Cerebellar nuclear complex (tissue), 1 donor: ENCODE measurements at places on chromosomes 11 and 22.

GRCh38 chr11:44944853-44945235 lies 5.8 kb downstream of the TP53I11 start:
- DNase-seq, result no peak

GRCh38 chr11:83948200-83948599 lies 662.0 kb upstream of the CCDC90B start:
- no peak for DNase-seq

GRCh38 chr11:13287036-13287435 lies 9.4 kb downstream of the BMAL1 start:
- no peak for DNase-seq

DNA sequence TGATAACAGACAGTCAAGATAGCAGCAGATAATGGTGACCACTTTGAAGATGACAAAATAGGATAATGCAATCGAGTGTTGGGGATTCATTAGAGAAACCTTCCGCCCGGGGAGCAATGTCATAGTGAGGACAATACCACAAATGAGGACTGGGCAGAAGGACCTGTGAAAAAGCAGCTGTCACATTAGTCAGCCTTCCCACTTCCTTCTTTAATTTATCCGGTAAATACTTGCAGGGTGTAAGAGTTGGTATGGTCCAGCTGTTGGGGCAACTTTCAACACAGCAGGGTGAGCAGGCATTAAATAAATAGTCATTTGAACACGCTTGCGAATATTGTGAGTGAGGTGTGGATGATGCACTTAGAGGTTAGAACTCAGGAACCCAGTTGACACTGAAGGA lies 132.5 kb upstream of the KIRREL3 start:
- no peak for DNase-seq

- no peak for DNase-seq
Measured at GRCh38 chr11:27187848-27188621, 147.4 kb downstream of the BBOX1 start.

- DNase-seq, result no peak
Measured at GRCh38 chr11:63906585-63906984, 10.4 kb downstream of the RCOR2 start.

DNA sequence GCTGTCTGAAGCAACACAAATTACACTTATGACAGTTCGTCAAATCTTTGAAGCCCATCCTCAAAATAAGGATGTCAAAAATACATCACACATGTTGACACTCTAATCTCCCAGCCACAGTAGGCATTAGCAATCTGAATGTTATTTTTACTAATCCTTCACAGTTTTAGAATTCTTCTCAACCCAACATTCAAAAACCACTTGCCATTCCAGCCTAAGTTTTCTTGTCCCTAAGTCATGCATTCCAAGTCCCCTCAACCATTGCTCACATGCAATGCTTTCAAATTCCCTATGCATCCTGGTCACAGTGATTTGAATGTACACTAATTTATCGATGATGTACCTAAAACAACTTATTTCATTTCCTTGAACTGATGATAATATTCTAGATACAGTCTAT lies 7.5 kb downstream of the BDNF start:
- no peak for DNase-seq

DNA sequence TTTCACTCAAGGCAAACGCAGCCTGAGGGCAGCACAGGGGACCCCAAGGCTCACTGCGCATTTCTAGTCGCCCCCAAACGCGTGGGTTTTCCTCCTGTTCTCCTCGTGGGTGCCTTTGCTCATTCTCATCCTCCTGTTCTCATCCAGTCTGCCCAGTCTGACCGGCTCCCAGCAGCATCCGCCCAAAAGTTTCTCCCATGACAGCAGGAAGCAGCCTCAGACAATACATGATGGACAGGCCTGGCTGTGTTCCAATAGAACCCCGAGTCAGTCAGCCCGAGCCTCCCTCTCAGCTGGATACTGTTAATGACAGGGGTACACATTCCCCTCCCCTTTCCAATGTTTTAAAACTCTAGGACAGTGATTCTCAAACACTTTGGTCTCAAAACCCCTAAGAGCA lies 22.5 kb upstream of the KRTAP5-7 start:
- no peak for DNase-seq

GRCh38 chr11:32427935-32428664 lies 7.2 kb downstream of the WT1 start:
- DNase-seq, result no peak

- DNase-seq, result no peak
Measured at GRCh38 chr11:124749912-124750311, 2.1 kb downstream of the VSIG2 start.

DNA sequence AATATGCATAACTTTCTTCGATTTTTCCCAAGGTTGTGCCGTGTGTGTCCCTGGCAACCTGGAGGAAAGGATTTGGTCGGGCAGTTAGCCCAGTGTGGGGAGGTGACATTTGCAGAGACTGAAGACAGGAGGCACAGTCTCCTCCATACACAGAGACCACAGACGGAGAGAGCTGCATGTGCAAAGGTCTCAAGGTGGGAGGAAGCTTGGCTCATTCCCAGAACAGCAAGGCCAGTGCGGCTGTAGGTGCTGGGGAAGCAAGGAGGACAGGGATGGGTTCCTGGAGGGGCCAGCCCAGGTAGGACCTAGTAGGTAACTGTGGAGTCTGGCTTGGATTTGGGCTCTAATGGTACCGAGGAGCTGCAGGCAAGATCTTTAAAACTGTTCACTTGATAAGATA lies 20.7 kb upstream of the CPT1A start:
- no peak for DNase-seq

DNA sequence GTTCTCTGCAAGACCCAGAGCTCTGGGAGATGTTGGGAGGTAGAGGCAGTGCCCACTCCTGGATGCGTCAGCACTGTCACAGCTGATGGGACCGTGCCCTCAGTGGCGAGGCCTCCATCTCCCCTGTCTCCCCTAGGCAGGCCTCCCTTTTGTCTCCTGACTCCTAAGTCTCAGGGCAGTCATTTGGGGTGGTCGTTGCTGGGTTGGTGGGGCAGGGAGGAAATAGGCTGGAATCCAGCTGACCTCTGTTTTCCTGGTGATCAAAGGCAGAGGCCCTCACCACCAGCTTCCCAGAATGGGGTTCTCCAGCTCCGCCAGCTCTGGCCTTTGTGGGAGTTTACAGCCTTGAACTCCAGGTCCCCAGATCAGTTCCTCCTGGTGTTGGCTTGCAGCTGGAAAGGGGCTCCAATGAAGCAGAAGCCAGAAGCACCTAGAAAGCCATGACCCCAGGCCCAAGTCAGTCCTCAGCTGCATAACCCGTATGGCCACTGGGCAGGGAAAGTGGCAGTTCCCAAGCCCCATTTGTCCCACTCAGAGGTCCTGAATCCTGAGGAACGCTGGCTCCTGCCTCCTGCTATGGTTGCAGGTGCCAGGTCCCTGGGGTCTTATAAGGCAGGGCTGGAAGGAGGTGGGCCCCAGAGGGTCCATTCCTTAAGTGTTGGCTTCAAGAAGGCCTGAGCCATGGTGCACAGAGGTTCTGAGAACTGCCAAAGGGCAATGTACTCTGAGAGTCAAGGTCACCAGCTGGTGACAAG lies 7.3 kb upstream of the FXYD2 start:
- no peak for DNase-seq

DNA sequence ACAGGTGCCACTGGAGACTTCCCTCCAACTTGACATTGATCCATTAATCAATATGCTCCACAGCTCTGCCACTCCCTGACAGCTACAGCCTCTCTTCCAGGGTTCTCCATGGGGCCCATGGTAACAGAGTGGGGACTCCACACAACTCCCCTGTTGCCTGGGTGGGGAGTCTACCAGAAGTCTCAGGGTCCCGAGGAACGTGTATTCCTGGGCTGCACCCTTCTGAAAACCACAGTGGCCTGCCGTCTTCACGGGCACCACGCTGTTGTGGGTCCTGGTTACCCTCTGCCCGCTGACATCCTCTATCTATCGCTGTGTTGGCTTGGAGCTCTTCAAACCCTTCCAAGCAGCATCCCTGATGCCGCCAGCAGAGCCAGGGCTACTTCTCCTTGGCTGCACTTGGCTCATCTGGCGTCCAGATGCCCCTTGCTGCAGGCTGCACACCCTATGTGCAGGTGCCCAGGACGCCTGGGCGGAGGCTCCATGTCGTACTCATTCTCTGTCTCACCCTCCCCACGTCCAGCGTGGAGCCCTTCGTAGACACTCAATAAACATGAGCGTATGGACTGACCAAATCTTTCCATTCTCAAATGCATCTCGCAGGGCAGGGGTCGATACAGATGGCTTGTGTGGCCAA lies 1341.8 kb downstream of the TBC1D22A start:
- no peak for DNase-seq

GRCh38 chr11:111229604-111230003 lies 15.9 kb upstream of the POU2AF2 start:
- DNase-seq, result no peak

GRCh38 chr22:36277482-36278291 lies 24.8 kb downstream of the APOL1 start:
- DNase-seq, result no peak

DNA sequence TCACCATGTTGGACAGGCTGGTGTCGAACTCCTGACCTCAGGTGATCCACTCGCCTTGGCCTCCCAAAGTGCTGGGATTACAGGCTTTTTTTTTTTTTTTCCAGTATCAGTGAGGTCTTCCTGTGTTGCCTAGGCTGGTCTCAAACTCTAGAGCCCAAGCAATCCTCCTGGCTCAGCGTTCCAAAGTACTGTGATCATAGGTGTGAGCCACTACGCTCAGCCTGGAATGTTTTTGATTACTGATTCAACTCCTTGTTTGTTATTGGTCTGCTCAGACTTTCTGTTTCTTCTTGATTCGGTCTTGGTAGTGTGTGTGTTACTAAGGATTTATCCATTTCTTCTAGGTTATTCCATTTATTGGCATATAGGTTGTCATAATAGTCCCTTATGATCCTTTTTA lies 31.3 kb downstream of the NAGA start:
- no peak for DNase-seq

GRCh38 chr11:122803306-122803705 lies 35.0 kb upstream of the CRTAM start:
- DNase-seq, result no peak

DNA sequence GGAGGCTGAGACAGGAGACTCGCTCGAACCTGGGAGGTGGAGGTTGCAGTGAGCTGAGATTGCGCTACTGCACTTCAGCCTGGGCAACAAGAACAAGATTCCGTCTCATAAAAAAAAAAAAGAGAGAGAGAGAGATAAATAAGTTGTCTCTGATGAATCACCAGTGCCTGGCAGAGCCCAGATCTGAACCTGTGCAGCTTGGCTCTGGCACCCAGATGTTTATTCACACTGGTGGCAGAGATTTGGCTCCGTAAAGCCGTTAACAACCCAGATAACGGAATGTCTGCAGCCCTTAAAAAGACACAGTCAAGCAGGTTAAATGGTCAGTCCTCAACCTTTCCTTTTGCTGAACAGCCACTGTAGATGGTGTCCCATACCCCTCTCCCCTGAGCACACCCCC lies 33.5 kb upstream of the RTL6 start:
- no peak for DNase-seq

DNA sequence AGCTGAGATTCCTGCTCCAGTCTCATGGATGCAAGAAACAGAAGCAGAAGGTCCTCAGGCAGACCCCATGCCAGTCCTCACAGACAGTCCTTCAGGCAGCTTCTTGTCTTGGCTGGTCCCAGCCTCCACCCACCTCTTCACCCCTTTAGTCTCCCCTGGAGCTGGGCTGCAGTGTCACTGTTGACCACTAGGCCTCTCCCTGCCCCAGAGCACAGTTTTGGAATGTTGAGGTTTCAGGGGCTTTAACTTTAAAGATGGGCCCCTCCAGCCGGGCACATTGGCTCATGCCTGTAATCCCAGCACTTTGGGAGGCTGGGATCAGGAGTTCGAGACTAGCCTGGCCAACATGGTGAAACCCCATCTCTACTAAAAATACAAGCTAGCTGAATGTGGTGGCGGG lies 39.5 kb upstream of the GCAT start:
- no peak for DNase-seq

DNA sequence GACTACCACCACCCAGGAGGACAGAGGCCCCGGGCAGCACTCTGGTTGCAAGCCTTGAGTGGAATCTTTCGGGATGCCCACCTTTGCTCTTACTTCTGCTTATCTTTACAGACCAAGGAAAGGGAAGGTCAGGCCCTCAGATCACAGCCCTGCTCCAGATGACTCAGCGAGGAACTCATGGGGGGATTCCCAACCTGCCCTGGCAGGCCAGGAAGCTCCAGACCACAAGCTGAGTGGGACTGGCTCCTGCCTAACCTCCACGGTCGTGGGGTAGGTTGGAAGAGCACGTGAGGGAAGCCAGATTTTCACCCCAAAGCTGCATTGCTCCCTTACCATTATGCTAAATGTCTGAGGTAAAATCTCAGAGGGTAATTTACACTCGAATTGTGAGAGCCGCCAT lies 11.8 kb downstream of the TBC1D10A start:
- DNase-seq, result no peak

DNA sequence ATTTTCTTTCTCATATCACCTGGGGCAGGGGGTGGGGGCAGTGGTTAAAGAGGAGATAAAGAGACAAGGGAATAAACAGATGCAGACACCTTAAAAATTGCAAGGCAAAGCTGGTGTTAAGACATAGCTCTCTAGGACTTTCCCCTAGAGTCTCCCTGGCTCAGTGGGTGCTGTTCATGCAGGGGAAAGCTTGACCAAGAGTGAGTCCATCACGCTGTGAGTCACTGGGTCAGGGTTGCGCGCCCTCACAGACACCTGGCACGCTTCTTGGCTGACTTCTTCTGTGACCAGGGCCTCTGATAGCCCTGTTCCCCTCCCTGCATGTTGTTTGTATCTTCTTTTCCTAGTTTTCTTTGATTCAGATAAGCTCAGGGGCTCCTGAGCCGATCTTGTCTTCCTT lies 31.9 kb downstream of the COMMD9 start:
- DNase-seq, result no peak

DNA sequence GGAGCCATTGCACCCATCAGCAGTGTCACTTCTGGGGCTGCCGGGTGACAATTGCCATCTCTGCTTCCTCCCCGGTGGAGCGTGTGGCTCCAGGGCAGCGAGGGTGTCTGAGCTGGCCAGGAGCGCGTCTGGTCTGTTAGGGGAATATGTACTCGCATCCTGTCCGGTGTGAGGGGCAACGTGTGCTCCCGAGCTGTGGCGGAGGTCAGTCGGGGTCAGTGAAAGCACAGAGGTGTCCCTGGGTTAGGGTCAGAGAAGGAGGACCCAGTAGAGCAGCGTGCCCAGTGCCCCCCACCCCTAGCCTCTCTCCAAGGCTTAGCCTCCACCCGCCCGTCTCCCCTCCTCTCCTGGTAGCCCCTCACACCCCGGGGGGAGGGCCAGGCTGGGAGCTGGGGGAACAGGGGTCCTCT lies 1.5 kb downstream of the CLCF1 start:
- no peak for DNase-seq

GRCh38 chr22:22228921-22229320 lies 15.7 kb upstream of the VPREB1 start:
- no peak for DNase-seq
